ENCODE measurements at places on chromosomes 7 and 10.

DNA sequence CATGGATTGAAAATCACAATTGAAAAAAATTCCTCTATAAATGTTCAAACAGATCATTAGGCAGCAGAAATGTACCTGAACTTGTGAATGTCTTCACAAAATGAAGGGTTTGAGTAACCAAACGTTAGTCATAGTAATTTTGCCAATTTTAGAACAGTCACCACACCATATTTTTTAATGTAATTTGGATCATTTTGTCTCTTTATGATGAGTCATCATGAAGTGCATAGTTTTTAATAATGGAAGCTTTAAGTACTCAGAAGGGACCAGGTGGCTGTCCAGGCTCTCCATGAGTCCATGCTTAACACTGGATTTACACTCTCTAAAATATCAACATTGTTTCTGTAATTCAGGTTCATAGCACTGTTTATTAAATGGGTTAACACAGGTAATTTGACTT lies 219.2 kb downstream of the ETV1 start:
- no peak for DNase-seq

GRCh38 chr7:128863433-128863989 lies 855 bp downstream of the ATP6V1F start:
- no peak for DNase-seq

DNA sequence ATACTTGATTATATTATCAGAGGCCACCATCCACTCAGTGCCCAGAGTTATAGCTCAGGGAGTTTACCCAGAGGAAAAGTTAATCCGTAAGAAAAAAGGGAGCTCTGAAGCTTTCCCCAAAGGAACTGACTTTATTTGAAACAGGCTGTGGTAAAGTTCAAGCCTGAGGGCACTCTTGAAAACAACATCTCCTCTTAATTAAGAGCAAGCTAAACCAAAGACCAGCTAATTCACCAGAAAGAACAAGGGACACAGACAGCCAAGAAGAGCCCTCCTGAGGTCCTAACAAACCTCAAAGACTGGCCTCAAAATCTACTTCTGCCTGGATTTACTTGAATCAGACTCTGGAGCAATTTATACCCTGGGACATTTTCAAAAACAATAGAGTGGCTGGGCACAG lies 159.6 kb upstream of the CHST15 start:
- DNase-seq, result no peak

- no peak for DNase-seq
These were observed 130.3 kb upstream of the POT1 start for GRCh38 chr7:125059861-125060456.

DNA sequence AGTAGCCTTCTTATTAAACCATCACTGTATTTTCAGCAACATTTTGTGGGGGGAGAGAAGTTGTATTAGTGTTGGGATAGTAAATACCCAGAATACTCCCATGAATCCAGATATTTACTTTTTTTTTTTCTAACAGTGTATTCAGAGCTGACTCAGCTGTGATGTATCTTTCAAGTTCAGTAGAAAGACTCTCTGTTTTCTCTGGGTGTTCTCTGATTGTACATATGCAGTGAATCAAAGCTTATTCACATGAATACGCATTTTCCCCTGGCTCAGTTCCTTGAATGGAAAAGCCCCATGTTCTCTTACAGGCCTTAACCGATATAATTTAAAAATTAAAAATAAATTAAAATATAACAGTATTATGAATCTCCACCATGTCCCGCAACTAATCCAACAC lies 1.3 kb downstream of the TFPI2 start:
- no peak for DNase-seq

DNA sequence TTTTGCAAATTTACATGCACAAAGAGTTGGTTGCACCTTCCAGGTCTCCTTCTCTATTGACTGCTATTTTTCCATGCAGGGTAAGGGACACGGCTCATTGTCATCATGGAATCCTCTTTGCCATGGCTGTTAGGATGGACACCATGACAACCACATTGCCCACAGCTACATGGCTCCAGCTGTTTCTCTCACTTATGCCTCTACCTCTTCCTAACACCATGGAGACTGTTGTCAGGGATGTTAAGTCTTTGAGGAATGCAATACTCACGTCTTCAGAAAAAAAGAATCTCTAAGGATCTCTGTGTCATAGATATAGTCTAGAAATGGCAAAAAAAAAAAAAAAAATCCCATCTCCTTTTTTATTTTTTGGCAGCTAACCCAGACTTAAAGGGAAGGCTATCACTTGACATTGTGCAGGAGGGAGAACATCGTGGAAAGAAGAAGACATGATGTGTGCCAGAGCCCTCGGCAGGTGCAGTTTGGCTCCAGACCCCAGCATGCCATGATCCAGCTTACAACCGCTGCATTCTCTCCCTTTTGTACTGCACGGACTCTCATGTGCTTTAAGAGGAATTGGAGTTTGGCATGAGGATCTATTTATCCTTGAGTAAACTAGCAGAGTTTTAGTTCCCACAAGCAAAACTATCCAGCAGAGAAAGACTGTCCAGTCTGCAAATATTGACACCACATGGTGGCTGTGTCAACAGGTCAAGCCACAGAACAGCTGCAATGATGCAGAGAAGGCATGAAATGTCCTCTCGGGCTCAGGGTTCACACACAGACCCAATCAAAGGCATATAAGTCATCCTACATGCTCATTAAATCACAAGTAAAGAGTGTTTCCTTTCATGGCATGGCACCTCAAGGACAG lies 70.8 kb downstream of the FRMD4A start:
- no peak for DNase-seq

DNA sequence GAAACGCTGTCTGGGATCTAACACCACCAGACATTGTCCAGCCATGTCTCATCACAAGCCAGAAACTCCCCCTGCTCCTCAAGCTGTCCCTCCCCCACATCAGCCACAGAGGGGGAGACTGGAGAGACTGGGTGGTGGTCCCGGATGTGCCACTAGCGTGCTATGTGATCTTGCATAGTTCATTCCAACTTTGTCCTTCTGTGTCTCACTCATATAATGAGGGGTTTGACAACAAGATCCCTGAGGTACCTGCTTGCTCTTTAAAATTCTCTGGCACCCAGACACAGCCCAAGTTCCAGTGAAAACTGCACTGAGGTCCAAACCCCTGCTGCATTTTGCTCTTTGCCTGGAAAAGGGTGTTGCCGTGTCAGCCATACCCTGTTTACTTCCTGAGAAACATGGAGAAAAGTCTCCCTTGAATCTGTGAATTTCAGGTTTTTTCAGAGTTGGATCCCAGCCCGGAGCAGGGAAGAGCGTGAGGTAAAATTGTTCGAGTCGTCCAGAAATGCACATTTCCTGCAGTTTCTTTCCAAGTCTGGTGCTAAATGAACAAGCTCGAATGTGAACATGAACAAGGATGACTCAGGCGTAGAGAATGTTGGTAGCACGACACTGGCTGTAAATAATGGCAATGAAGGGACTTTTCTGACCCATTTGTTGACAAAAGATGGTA lies 156.6 kb downstream of the CCDC3 start:
- no peak for DNase-seq
